ENCODE measurements at places on chromosomes 1 and 21.

DNA sequence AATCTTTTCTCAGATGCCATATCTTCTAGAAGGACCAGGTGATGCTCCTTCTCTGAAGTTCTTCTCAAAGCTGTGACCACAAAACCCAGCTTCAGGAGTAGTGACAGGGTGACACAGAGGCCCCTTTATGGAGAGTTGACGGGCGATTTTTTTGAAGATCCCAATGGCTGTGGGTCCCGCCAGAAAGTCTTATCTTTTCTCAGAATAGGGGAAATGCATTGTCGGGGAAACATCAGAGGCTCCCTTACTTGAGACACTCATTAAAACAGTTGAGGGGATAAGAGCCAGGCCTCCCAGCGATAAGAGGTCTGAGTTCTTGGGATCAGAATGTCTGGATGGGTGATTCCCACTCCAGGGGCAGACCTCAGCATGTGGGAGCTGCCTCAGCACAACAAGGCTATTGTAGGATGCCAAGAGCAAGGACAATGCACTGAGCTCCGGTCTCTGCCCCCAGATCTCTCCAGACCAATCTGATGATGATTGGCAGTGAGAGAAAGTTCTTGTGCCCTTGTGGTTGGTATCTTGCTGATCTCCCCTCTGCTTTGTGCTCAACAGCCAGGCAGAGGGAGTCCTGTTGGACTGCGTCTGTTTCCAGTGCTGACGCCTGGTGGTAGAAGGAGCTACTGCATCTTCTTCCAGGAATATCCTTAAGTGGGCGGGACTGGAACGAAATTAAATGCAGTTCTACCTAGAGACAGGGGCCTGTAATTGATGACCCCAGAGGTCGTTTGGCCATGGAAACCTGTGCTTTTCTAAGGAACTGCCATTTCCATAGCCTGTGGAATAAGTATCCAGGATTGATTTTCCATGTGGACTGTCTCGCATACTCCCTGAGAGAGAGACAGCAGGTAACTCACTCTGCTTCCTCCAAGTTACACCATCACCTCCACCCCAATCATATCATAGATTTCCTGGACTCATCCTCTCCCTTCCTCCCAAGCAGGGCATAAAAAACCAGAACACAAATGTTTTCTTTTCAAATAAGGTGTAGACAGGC, 6.8 kb upstream of the ACKR1 start:
- no peak for DNase-seq

DNA sequence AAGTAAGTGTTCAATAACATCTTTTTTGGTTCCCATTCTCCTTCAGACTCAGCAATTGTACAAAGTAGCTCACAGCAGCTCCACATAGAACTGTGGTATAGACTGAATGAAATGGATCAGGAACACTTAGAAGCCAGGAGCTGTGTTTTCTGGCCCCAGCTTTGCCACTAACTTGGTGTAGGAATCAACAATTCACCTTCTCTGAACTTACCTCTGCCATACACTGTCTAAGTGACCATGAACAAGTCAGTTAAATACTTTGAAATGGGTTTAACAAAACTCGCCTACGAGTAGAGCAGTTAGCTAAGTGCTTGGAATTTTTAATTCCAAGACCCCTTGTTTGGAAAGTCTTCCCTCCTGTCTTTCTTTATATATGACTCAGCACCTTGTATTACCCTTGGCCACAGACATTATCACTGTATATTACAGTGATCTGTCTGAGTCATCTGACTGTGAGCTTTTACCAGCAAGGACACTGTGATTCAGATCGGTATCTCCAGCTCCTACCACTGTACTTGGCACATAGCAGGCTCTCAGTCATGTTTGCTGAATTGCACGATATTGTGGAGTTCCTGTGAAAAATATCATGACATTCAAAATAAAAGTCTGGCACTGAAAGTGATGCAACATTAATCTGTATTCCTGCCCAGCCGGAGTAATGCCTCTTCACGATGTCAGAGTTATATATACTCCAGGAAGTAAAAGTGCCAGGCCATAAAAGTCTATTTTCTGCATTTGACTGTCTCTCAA, 101.7 kb upstream of the BEND5 start:
- no peak for DNase-seq

GRCh38 chr1:216818284-216818683, 95.1 kb upstream of the ESRRG start:
- no peak for DNase-seq

DNA sequence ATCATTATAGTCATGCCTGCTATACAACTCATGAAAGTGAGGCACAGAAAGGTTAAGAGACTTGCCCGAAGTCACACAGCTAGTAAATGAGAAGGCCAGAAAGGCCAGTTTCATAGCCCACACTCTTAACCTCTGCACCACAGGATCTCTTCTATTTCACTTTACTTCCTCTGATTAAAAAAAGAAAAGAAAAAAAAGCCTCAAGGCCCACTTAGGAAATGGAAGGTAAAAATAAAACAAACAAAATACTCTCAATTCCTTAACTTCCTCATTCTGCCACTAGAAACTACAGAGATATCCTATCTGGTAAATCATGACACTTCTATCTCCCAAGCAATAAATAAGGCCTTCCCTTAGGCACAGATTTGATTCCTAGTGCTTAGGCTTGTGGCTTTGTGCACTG, 7.6 kb upstream of the ENAH start:
- DNase-seq: no peak

DNA sequence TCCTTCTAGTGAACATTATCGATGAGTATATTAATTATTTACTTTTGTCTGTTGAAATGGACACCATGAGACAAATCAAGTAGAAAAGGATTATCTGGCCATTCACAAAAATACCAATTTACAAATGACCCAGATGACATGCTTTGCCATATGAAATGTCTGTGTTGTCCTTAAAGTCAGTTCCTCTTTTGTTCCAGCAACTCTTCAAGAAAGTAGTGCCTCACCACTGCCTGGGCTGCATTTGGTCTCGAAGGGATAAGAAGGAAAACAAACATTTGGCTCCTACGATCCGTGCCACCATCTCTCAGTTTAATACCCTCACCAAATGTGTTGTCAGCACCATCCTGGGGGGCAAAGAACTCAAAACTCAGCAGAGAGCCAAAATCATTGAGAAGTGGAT, 79.6 kb downstream of the RGL1 start:
- no peak for DNase-seq

GRCh38 chr21:28749536-28749935, 243.1 kb downstream of the LTN1 start:
- DNase-seq: no peak

Data from NCI-H2107 (cell line).